ENCODE measurements at places on chromosomes 2 and 18.

DNA sequence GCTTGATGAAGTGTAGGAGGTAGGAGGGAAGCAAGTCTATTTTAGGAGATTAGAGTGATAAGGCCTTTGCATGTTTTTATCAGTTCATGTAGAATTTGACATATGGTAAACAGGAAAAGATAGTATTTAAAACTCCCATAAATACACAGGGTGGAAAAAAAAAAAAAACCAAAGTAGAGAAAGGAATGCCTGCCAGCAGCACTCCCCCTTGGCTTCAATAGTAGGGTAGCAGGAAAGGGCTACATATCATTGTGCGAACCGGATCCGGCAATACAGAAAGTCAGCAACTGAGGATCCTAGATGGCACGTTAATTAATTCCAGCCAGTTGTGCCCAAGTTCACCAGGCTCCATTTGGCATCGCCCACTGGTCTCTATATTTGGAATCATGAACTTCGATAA lies 159.6 kb upstream of the SMIM21 start:
- DNase-seq: no peak

DNA sequence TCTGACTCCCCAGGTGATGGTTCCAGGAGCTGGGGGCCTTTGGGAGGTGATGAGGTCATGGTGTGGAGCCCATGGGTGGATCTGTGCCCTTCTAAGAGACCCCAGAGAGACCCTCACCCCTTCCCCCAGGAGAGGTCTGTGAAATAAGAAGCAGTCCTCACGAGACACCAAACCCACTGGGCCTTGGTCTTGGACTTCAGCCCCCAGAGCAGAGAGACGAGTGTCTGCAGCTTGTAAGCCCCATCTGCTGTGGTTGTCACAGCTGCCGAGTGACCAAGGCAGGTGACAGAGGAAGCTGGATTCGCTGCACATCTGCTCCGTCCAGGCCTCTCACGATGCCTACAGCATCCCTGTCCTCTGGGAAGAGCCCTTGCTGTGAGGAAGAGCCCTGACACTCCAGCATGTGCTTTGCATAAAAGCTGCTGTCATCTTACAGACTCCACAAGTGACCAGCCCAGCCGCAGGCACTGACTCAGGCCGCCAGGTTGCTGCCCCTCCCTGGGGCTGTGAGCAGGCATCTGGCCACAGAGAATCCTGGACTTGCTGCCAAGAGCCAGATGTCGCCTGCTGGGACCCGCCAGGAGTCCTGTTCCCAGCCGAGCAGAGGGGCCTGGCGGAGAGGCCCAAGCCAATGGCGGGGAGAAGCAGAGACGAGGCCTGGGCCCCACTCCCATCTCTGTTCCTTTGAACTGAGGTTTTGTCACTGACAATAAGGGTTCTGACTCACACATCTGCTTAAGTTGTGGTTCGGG lies 150.8 kb downstream of the PXDN start:
- DNase-seq: no peak

DNA sequence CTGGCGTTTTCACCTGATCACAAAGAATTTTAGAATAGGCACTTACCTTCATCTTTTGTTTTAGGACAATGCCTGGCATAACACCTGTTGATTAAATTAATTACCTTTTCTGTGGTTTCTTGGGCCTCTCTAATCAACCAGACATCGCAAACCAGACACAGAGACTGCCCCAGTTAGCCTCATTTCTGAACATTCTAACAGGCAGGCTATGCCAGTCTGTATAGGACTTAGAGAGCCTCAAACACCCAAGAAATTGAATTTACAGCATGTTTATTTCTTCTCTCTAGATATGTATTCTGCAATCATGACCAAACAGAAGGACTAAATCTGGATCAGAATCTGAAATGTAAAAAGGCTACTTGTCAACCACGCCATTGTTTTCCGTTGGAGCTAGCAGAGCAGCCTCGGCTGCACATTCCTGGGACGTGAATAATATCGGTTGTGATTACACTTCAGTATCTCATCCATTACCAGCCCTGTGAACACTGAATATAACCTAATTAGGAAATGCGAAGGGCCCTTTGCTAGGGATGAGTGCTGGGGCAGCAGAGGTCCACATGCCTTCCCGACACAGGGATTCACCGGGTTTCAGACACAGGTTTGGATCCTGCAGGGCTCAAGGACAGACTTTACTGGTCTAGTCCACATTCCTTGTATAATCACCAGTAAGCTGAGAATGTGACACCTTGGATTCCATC lies 17.5 kb upstream of the CDC42EP3 start:
- DNase-seq: no peak

- no peak for DNase-seq
Measured at GRCh38 chr2:161124201-161124600, 36.0 kb upstream of the TANK start.

DNA sequence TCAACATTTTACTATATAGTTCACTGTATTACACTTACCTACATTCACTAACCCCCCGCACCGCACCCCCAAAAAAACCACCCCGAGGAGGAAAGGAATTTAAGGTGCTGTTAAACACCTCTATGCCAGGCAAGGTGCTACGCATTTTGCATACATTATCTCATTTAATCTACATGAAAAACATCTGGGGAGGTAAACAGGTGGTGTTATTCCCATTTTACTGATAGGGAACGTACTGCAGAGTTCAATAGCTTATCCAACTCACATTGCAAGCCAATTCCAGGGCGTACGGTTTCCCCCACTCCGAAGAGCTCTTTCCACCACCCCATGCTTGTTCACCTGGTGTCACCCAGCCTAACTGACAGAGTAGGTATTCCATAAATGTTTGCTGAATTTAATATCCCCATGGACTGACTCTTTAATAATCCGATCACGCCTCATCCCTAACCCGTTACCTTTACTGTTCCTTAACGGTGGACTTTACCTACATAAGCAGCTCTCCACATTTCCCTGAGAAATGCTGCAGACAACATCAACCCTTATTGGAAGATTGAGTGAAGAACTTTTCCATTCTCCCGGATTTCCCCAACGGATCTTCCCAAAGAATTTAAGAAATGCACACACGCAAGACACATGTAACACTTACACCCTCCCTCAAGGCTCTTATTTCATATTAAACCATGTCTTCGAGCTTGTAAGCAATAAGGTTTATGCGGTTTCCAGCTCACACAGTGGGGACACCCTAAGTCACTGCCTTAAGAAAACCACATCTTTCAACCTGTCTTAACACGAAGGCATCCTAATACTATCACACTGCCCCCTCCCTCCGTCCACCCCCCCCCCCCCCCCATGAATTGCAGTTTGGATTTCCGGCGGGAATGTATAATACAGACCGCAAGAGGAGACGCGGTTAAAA lies 1.2 kb downstream of the RAPH1 start:
- no peak for DNase-seq

- DNase-seq: no peak
Measured at GRCh38 chr18:62881509-62882016, 166.2 kb downstream of the PHLPP1 start.

DNA sequence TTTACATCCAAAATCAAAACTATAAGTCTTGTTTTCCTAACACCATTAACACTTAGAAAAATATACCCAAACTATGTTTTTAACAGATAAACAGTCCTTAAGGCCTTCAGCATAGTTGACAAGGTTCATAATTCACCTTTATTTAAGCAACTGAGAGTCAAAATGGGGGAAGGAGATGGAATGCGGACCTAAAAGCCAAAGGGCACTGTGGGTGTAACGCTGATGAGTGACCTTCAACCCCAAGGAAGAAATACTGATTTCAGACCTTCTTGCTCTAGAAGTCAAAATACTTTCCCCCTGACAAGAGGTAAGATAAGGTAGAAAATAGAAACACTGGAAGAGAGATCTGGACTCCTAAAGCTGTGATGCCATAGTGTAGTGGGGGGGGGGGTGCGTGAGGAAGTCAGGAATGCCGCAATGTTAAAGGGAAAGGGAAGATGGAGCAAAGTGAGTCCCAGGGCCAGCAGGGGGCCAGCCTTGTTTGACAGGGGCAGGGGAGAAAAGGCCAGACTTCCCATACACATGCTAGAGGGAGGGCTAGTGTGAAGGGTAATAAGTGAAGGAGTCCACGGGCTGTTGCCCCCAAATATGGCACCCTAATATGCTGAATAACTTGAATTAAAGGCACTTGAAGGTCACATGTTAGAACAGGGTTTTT lies 31.4 kb downstream of the CCDC93 start:
- DNase-seq: no peak

- no peak for DNase-seq
Measured at GRCh38 chr2:149188291-149188690, 142.1 kb upstream of the LYPD6 start.

GRCh38 chr2:71888751-71889445 lies 258.8 kb downstream of the CYP26B1 start:
- no peak for DNase-seq

DNA sequence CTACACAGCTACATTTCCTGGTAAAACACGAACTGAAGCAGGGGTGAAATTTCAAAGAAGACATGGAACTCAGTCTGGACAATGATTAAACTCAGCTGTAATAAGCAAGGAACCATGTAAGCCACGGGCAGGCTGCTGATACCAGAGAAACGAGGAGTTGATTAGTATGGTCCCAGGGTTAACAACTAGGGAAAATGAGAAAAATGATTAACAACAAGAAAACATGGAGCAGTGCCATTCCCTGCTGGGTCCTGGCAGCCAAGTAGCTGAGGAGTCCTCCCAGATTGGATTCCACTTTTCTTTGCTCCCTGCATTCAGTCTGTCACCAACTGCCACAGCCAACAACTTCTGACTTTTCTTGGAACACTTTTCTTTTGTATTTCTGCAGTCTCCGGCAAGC lies 517.0 kb upstream of the KLHL29 start:
- DNase-seq: no peak

GRCh38 chr2:55269645-55269990 lies 587 bp upstream of the MTIF2 start:
- no peak for DNase-seq

- DNase-seq: no peak
Measured at GRCh38 chr2:241185961-241186360, 2.5 kb upstream of the ANO7 start.

GRCh38 chr2:54423213-54423612 lies 32.9 kb upstream of the SPTBN1 start:
- DNase-seq: no peak

DNA sequence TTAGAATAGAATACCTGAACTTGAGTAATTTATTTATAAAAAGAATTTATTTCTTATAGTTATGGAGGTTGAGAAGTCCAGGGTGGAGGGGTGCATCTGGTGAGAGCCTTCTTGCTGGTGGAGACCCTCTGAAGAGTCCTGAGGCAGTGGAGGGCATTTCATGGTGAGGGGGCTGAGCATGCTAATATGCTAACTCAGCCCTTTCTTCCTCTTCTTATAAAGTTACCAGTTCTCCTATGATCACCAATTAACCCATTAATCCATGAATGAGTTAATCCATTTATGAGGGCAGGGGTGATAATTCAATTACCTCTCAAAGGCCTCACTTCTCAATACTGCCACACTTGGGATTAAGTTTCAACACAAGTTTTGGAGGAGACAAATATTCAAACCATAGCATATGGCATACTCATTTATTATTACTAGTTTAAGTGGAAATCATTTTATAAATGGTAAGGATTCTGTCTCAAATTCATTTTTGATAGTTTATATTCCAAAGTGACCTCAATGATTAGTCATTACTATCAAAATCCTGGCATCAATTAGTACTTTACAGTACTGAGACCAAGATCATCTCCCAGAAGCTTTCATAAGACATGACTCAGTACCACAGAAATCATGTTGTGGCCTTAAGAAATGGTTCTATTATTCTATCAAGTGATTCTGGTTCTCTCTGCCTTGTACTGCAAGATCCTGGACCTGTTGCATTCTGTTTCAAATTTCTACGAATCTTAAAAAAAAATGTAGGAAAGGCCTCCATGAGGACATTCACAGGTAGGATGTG lies 5.5 kb downstream of the ZNF396 start:
- DNase-seq: no peak

DNA sequence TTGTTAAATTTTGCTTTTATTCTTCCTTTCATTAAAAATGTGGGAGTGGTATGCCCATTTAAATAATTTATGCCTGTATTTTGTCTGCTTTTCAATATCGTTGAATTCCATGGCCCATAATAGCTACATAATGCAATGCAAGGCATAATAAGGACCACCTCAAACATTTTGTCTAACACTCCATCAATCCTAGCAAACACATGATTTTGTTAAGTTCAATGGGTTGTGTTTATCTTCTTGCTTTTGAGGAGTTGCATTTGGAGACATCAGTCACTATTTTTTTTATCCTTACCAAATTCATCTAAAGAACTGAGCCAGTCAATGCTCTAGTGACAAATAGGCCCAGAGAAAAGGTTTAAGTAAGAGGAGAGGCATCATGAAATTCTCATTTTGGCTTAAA lies 145.5 kb downstream of the ZNF385B start:
- DNase-seq: no peak

GRCh38 chr18:13136904-13137669 lies 81.5 kb upstream of the LDLRAD4 start:
- DNase-seq: peak; percentile 29

GRCh38 chr18:5311301-5311989 lies 15.9 kb upstream of the ZBTB14 start:
- no peak for DNase-seq

DNA sequence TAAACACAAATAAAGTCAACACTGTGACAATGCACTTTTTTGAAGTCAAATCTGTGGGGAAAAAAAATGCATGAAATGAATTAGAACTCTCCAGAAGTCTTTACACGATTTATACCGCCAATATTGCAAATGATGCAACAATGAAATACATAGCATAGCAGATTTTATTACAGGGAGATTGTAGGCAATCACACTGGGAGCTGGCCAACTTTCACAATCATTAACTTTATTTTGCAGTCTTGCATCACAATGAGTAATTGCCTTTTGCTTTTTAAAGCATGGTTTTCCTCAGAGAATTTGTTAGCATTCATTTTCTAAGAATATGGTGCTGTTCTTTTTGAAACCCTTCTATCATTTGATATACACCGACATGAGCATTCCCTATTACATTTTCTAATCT lies 366.4 kb upstream of the FSIP2 start:
- no peak for DNase-seq

GRCh38 chr18:25289001-25289631 lies 62.9 kb downstream of the ZNF521 start:
- no peak for DNase-seq

GRCh38 chr2:62489162-62489561 lies 16.8 kb downstream of the TMEM17 start:
- no peak for DNase-seq

DNA sequence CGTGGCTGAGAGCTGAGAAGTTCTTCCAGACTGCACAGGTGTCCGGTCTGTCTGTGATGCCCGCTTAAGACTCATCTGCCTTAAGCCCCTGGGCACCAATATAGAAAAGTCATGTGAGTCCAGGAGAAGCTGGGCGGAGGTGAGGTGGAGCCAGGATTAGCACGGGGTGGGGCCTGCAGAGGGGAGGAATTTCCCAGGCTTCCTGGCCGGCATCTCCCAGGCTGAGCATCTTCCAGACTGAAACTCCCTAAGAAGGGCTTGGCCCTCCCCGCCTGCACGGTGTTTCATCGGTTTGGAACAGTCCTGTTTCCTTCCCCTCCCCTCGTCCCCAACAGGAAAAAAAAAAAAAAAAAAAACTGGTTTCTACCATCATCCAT lies 270.3 kb downstream of the ATAD2B start:
- DNase-seq: no peak

DNA sequence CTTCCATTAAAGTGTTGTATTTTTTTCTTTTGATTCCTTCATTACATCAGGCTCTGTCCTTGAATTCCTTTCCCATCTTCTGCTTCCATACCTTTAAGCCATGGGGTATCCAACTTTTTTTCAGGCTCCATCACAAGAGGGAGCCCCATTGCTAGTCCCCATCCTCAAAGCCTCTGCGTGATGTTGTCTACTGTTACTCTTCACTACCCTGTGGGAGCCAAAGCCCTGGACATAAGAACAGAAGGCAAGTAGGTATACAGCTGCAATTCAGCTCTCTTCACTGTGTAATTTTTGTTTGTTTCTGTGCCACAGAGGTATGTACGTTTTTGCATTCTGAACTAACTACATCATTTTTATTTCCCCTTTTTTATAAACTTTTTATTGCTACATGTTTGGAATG lies 36.6 kb upstream of the CCNYL1 start:
- no peak for DNase-seq

All from activated gamma-delta T cell (primary cell).